ENCODE measurements at places on chromosomes 6 and 20. TPM values are rescaled to one million over a fixed set of nuclear protein-coding genes. Genes with fewer than 3 reads are reported as not detected.
A peak's percentile ranks its signal among the peaks of the same experiment; 100 is the strongest.

- DNase-seq, result no peak
Observed at GRCh38 chr6:11139051-11139960, 27.8 kb upstream of the ERVFRD-1 start.

DNA sequence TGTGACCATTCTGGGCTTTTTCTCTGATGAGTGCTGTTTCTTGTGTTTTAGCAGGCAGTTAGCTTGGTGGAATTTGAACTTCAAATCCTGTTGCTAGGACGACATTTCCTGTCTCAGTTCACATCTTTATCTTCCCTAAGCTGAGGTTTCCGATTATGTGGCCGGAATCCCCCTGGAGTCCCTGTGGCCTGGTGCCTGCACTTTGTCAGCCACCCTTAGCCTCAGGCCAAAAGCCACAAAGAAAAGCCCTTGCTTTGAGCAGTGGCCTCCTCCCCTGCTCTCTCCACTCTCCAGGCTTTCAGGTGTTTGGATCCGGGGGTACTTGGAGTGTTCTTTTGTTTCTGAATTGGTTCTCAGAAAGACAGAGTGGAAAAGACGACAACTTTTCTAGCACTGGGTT lies 59.9 kb upstream of the PMEPA1 start:
- no peak for DNase-seq

DNA sequence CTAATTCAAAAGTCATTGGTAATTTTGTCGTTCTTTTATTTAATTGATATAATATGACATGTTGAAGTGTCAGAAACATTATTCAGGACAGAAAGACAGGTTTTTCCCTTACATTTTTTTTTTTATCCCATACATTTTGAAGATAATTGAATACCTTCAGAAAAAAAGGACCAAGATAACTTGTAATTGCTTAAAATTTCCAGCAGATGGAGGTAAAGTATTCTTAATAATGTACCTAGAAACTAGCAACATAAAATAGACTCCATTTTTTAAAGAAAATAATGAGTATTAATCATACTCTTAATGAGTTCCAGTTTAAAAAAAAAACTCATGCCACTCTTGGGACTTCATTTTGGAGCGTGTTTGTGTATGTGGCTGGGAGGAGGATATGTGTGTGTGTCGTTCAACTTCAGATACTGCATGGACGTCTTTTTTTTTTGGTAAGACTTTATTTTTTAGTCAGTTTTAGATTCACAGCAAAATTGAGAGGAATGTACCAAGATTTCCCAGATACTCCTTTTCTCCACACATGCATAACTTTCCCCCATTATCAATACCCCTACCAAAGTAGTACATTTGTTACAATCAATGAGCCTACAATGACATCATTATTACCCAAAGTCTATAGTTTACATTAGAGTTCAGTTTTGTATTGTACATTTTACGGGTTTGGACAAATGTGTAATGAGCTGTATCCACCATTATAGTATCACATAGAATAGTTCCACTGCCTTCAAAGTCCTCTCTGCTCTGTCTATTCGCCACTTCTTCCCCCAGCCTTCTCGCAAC lies 79.4 kb downstream of the ROS1 start:
- no peak for DNase-seq

DNA sequence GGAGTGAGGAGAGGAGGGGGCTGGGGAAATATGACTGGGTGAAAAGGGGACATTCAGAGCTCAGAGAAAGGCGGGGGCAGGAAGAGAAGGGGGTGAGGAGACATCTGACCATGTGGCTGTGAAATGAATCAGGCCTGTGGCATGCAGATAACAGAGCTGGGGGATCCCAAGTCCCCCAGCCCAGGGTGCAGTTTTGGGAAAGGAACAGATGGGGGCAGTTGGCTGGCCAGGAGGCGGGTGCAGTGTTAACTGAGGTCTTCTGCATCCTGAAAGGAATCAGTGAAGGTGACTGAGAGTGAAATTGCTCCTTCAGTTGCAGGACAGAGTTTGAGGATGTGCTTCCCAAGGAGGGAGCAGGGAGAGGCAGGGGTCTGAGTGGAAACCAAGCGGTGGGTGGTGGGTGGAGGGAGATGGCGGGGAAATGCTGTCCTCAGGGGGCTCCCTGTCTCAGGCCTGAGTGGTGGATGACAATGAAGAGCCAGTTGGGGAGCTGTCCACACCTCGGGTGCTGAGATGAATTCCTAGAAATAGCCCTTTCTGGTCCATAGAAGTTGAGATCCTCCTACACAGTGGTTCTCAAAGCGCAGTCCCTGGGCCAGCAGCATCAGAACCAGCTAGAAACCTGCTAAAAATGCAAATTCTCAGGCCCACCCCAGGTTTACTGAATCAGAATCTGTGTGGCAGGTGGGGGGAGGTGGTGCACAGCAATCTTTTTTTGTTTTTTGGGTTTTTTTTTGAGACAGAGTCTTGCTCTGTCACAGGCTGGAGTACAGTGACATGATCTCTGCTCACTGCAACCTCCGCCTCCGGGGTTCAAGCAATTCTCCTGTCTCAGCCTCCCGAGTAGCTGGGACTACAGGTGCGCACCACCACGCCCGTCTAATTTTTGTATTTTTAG lies 26.0 kb upstream of the CCDC167 start:
- DNase-seq, result no peak

DNA sequence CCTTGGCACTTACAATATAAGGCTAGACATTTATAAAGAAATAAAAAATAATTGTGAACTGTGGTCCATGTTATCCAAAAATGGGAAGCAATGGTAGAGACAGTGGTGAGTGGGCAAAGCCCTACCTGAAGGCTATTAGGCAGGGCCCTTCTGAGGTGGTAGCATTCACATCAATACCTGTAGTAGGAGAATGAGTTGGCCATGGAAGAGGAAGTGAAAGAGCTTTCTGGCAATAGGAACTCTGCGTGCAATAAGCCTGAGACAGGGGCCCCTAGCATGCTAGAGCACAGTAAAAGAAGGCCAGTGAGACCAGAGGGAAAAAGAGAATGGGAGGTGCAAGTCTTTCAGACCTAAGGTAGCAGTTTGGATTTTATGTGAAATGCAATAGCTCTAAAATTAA lies 754.5 kb downstream of the PTPRT start:
- no peak for DNase-seq

GRCh38 chr6:28537509-28538140 lies 11.9 kb downstream of the GPX5 start:
- DNase-seq, result peak; percentile 37

DNA sequence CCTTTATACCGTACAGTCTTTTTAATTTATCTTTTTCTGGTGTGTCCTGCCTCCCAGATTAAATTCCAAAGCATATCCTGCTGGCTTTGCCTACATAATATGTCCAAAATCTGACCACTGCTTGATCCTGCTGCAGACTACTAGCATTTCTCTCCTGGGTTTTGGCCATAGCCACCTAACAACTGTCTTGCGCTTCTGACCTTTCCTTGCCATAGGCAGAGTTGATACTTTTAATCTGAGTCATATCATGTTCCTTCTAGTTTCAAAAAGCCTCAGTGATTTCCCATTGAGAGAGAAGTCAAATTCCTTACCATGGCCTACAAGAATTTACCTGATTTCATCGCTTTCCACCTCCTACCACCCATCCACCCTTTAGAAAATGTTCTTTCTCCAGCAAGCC lies 104.8 kb downstream of the BCKDHB start:
- DNase-seq, result peak; percentile 25

GRCh38 chr20:5703681-5704101 lies 46.5 kb upstream of the SHLD1 start:
- no peak for DNase-seq

GRCh38 chr20:10236540-10237533 lies 18.2 kb downstream of the SNAP25 start:
- no peak for DNase-seq

DNA sequence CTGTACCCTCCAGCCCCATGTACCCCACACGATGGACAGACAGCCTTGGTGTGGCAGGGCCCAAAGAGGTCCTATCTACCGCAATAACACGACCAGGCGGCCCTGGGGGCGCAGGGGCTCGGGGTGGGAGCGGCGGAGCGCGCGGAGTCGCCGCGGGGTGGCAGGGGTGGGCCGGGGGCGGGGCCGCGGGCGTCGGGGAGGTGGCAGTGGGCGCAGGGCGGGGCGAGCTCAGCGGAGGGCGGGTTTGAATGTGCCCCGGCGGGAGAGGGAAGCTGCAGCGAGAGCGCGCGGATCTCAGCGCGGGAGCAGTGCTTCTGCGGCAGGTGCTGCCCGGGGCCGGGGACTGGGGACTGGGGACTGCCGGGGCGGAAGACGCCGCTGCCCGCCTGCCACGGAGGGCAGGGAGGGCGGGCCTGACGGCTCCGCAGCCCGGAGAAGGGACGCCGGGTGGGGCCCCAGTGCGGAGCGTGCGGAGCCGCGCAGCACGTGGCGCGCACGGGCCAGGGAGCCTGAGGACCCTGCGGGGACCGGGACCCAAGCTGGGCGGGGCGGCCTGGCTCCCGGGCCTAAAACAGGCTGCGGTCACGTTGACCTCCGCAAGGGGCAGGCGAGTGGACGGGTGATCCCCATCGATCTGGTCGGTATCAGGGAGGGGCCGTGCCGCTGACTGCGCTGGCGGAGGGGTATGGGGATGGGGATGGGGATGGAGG lies at the start of gene SLC29A1:
SLC29A1 (plus strand) TSS at position 277 of the 710 bp plus-strand sequence. CDS start 3,719 bp downstream, outside the sequence.
- DNase-seq, result peak; percentile 84

- no peak for DNase-seq
Observed at GRCh38 chr6:149179431-149179830, 138.1 kb upstream of the TAB2 start.

DNA sequence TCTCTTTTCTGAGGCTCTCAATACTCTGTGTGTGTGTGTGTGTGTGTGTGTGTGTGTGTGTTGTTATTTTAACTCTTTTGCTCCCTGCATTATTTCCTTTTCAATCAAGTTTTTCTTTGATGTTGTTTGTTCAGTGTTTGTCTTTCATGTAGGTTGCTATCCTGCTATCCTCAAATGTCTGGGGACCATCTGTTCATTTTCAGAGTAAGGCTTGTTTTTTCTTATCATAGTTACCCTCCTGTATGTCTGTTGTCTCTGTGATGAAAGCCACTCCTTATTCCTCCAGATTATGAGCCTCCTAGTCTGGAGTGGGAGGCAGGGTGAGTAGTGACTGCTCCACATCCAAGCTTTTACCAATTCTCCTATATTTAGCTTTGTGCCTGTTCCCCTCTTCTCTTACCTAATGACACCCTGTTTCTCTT lies 9.2 kb downstream of the ENPP3 start:
- no peak for DNase-seq

DNA sequence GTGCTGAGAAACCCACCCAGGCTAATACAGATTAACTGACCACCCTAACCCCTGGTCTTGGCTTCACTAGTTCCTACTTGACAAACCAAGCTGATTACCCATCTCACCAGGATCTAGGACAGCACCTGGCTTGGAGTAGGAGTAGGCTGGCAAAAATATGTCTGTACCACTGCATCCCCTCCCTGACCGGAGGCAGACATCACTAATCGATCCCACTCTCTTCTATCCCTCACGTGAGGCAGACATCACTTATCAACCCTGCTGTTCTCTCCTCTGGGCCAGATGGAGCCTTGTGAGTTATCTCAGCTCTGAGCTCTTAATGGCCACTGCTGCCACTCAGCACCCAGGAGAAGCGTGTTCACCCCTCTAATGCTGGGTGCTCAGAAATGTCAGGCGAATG lies 324.3 kb downstream of the CDH4 start:
- no peak for DNase-seq

- no peak for DNase-seq
Observed at GRCh38 chr6:68826501-68826900, 191.4 kb downstream of the ADGRB3 start.

- peak; percentile 55 for DNase-seq
Observed at GRCh38 chr20:45098103-45098773, 2.7 kb downstream of the KCNS1 start.

- DNase-seq, result no peak
Observed at GRCh38 chr6:105818505-105818904, 267.6 kb upstream of the PRDM1 start.

DNA sequence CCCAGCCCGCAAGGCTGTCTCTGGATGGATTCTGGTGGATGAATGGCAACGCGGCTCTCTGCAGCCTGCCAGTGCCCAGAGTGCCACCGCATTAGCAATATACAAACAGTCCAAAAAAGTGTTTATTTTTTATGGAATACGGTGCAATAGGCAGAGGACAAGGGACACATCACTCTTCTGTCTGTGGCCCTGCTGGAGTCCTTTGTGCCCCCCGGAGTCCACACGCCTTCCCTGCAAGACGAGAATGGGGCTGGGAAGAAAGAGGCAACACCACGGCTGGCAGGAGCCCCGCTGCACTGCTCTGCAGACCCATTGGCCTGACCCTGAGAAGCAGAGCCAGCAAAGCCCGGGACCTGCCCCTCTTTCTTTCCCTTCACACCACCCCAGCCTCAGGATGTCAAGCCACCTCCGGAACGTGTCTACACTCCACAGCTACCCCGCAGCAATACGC lies 196.3 kb downstream of the SYNDIG1 start:
- DNase-seq, result no peak

DNA sequence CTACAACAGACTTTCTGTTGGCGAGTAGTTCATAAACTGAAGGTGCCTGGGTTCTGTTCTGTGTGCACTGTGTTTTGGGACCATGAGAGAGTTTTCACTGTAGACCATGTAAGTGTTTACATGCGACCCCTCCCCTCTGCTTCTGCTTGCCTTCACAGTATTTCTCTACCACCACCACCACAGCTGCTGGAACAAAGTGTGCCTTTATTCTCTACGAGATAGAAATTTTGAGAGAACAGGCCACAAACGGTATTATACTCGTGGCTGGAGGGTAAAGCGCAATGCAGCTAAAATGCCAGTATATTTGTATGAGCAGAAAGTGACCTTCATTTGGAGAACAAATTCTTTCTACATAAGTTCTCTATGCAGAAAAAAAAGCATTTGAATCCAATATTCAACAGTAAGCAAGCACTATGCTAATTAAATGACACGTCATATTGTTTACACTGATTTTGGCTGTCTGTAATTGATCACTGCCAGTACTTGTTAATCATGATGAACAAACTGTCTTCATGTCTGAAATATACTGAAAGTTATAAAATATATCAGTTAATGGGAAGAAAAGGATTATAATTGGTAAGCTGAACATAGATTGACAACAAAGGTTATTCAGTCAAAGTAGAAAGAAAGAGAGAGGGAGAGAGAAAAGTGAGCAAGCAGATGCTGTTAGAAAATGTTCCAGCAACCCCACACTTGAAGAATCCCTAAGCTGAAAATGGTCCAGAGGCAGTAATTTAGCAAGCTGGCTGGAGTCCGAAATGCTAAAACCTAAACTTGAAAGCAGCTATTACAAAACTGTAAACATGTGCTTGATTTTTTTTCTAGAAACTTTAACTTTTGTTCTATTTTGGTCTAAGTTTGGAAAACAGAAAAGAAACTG lies 8.8 kb downstream of the CLDN20 start:
- no peak for DNase-seq

- no peak for DNase-seq
Observed at GRCh38 chr20:50583442-50584150, 73.4 kb downstream of the PTPN1 start.

Gene SNAI1
- 7.0 TPM for total RNA-seq

Gene WFDC8
- total RNA-seq, result not detected

Gene C6orf141
- 58.4 TPM for total RNA-seq

Gene COL19A1
- 1.4 TPM for total RNA-seq

Gene PAX1
- total RNA-seq, result not detected

Gene CRISP2
- 197 TPM for total RNA-seq

Gene DEFB124
- not detected for total RNA-seq

Gene NMBR
- 1.6 TPM for total RNA-seq

Gene CALHM5
- 2.0 TPM for total RNA-seq

Gene SLC22A1
- total RNA-seq, result 1.7 TPM

Gene PROKR2
- 0.31 TPM for total RNA-seq

Gene MRS2
- total RNA-seq, result 27.2 TPM

Gene CGA
- total RNA-seq, result not detected

Data from testis (tissue), 5 donors.